ENCODE measurements at places on chromosomes 16 and 17.
A peak's percentile ranks its signal among the peaks of the same experiment; 100 is the strongest.

DNA sequence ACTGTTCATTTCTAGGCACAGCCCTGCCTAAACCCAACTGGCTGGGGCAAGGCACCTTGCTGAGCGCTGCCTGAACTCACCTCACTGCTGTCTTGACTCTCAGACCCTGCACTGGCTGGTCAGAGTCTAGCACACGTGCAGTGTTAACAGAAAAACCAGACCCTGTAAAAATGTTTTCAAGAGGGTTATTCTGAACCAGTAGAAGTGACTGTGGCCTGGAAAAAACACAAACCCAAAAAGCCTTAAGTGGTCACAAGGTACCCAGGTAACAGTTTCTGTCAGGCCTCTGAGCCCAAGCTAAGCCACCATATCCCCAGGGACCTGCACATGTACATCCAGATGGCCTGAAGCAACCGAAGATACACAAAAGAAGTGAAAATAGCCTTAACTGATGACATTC, 6.1 kb upstream of the EIF4A3 start:
- no peak overlapping the region for H3K4me3 ChIP-seq
- no peak for DNase-seq
- peaks cover 16% of the 10 kb centered on the region for H3K4me1 ChIP-seq
- no peaks in the 10 kb centered on the region for H3K36me3 ChIP-seq

DNA sequence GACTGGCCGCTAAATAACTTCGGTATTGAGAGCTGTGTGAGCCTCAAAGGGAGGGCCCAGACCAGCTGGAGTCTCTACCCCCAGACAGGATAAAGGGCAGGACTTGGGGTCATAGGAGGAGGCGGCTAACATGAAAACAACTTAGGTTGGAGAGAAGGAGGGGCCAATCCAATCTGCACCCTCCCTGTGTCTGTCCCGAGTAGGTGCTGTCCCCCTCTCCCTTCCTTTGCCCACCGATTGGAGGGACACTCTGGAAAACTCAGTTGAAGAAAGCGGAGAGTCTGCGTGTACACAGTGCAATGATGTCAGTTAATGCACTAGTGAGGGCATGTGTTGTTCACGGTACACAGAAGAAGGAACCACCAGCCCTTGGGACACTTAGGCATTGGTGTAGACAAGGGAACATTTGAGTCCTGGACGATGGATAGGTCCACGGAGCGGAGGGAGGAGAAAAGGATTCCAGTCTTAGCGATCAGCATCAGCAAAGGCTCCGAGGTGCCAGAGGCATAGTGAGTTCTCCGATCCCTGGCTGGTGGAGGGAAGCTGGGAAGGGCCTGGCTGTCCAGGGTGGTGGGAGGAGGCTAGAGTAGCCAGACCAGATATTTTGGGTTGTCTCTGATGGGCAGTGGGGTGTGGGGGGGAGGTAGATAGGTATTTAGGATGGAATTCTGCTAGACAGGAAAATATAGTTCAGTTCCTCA, 761 bp downstream of the NOL3 start:
- H3K27me3 ChIP-seq, result peaks cover 54% of the 10 kb centered on the region
- DNase-seq, result peak; percentile 50
- H3K4me1 ChIP-seq, result peaks cover 30% of the 10 kb centered on the region

DNA sequence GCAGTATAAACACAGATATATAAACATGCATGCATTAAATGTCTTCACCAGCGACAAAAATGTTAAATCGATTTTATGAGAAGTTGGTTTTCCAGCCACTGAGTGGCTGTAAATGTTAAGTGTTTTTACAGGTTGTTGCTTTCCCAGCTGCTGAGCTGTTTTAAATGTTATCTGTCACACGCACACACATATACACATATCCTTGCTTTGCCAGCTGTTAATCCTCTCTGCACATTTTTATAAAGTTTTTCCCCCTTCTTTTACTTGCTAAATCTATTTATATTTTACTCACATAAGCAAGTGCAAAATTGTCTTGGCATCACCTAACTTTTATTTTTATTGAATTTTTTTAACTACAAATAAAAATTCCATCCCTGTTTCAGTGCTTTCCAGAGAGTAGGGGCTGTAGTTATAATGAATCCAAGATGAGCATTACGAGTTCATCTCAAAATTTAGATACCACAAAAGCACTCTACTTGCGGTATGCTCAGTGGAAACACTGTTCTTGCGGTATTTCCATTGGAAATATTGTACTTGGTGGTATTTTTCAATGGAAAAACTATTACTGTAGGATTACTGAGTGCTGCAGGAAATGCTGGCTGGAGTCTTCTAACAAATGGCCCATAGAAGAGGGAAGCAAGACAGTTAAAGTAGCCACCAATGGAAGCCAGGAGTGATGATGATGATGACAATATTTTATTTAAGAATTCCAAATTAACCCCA, 124.9 kb upstream of the KCNJ16 start:
- no peaks in the 10 kb centered on the region for H3K4me1 ChIP-seq
- H3K27me3 ChIP-seq, result no peaks in the 10 kb centered on the region
- H3K27ac ChIP-seq, result no peak overlapping the region

DNA sequence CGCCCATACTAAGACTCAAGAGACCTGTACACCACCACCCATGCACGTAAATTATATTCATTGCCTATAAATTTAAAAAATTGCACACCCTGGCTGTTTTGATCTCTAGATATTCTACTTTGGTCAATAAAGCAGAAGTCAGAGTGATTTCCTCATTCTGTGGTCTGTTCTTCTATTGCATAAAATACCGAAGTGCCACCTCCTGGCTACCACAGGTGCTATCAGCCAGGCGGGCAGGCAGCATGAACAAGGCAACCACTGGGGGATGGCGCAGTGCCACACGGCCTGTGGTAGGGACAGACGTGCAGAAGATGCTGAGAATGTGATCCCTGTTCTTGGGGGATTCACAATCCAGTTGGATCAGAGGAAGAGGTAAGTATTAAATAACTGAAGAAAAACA, 122.3 kb downstream of the CDK5R1 start:
- H3K36me3 ChIP-seq, result no peaks in the 10 kb centered on the region
- no peak for DNase-seq
- no peaks in the 10 kb centered on the region for H3K27me3 ChIP-seq
- no peak overlapping the region for H3K4me3 ChIP-seq
- H3K27ac ChIP-seq, result no peak overlapping the region

DNA sequence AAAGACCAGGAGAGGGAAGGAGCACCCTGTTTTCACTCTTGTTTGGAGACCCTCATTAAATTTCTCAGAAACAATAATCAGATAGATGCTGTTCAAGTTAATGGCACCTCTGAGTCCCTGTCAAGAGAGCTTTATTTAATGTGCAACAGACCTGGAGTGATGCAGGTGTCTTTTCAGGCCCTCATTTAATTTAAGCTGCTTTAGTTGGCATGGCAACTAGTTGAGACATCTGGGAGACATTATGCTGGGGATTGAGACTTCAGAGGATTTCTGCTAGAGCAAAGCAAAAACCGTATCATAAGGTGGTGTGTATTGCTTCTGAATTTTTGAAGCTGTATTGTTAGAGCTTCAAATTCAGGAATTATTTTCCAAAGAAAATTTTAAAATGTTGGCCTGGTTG, 108.5 kb downstream of the NLK start:
- no peaks in the 10 kb centered on the region for H3K27me3 ChIP-seq
- H3K4me3 ChIP-seq, result no peak overlapping the region
- H3K4me1 ChIP-seq, result no peaks in the 10 kb centered on the region
- DNase-seq, result no peak
- no peak overlapping the region for H3K27ac ChIP-seq
- peaks cover 6% of the 10 kb centered on the region for H3K36me3 ChIP-seq

DNA sequence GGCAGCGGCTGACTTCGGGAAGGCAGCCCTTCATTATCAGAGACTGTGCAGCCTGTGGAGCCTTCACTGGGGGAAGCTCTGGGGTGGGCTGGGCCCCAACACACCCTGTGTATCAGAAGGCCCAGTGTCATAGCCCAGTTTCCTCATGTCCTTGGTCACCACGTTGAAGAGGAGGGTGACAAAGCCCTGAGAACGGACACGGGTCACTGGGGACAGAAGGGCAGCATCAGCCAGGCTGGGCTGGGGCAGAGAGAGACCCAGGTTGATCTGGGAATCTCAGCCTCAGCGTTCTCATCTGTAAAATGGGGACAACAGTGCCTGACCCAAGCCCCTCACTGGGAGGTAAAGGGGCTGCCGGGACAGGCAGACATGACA, 19.3 kb downstream of the B9D1 start:
- no peak for DNase-seq
- H3K4me3 ChIP-seq, result no peak overlapping the region
- H3K4me1 ChIP-seq, result peaks cover 16% of the 10 kb centered on the region
- no peaks in the 10 kb centered on the region for H3K27me3 ChIP-seq

GRCh38 chr17:4327606-4328005, 38.9 kb downstream of the UBE2G1 start:
- H3K27me3 ChIP-seq, result no peaks in the 10 kb centered on the region
- H3K4me1 ChIP-seq, result peaks cover 2% of the 10 kb centered on the region
- peaks cover 1% of the 10 kb centered on the region for H3K36me3 ChIP-seq

GRCh38 chr16:86777381-86777946, 199.1 kb downstream of the FOXL1 start:
- no peak overlapping the region for H3K4me3 ChIP-seq
- H3K4me1 ChIP-seq, result peaks cover 5% of the 10 kb centered on the region
- no peak overlapping the region for H3K27ac ChIP-seq
- no peak for DNase-seq
- no peaks in the 10 kb centered on the region for H3K27me3 ChIP-seq

- no peak overlapping the region for H3K27ac ChIP-seq
- no peak overlapping the region for H3K4me3 ChIP-seq
- no peaks in the 10 kb centered on the region for H3K4me1 ChIP-seq
- peak; percentile 94 for DNase-seq
These were observed 32.1 kb upstream of the SMURF2 start for GRCh38 chr17:64694207-64694606.

DNA sequence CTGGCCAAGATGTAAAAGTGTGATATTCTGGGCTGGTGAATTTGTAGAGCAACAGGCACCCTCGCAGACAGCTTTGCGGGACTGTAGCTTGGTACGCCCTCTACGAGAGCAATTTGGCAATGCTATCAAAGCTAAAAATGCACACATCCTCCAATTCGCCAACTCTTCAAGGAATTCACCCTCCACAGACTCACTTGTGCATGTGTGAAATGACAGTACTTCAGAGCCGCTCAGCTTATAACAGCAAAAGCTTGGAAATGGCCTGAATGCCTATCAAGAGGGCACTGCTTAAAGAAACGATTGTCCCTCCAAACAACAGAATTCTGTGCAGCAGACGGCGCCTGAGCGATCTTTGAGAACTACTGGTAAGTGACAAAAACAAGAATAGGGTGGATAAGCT, 130.8 kb downstream of the SDK2 start:
- H3K36me3 ChIP-seq, result no peaks in the 10 kb centered on the region
- H3K4me3 ChIP-seq, result no peak overlapping the region
- no peak overlapping the region for H3K27ac ChIP-seq
- no peaks in the 10 kb centered on the region for H3K27me3 ChIP-seq

- no peak overlapping the region for H3K4me3 ChIP-seq
- H3K27me3 ChIP-seq, result no peaks in the 10 kb centered on the region
- peak overlapping the region; percentile 66 for H3K27ac ChIP-seq
These were observed 16.7 kb downstream of the PGS1 start for GRCh38 chr17:78395155-78395554.

DNA sequence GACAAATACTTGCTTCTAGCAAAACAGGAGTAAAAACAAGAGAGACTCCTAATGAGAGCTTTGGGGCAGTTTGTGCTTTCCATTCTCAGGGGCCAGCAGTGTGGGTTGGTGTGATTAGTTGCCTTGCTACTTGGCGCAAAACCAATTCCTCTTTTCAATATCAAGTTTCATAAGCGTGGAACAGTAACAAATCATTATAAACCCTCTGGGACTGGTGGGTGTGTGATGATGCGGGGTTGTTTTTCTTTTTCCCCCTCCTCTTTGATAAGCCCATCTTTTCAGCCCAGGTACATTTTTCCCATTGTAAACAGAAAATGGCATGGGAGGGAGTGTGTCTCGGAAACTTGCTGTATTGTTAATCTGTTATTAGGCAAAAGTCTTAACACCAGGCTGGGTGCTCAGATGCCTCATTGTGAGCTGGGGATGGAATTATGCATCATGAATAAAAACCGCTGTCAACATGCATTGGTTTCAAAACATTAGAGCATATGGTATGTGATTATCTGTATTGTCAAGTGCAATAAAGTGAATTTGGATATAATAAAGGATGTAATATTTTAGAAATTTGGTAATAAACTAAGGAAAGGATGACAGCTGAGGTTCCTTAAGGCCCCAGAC, 166.4 kb downstream of the CCDC182 start:
- H3K27me3 ChIP-seq, result no peaks in the 10 kb centered on the region
- peaks cover 14% of the 10 kb centered on the region for H3K4me1 ChIP-seq
- no peak overlapping the region for H3K27ac ChIP-seq
- DNase-seq, result no peak
- H3K36me3 ChIP-seq, result no peaks in the 10 kb centered on the region

DNA sequence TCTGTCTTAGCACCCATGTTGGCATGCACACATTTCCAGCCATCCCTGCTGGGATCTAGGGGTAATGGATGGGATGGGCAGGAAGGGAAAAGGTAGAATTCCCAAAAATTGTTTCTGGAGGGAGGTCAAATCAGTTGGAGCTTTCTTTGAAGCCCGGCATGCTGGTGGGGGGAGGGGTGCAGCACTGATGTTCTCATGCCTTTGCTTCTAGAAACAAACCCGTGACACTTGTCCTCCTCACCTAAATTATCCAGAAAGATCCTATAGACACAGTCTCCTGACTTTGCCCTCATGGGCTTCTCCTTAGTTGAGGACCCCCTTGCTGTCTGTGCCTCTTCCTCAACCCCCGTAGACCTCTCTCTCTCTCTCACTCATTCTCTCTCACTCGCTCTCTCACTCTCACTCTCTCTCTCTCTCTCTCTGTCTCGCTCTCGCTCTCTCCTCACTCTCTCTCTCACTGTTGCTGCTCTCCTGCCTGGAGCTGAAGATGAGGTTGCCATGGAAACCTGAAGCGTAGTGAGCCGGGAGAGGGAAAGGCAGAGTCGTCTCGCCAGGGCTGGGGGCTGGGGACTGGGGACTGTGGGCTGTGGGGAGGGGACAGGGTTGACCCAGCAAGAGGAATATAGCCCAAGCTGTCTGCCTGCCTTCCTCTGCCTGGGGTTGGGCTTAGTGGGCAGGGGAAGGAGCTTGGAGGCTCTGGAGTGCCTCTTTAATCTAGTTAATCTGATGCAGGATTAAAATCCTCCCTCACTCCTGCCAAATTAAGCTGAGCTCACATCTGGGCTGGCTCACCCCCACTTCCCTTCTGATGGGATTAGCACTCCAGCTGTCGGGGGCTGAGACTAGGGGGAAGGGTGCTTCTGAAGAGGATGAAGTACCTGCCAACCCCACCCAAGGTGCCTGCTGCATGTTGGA, 16.1 kb downstream of the LASP1 start:
- peaks cover 64% of the 10 kb centered on the region for H3K36me3 ChIP-seq
- no peaks in the 10 kb centered on the region for H3K27me3 ChIP-seq
- DNase-seq, result no peak
- no peak overlapping the region for H3K27ac ChIP-seq

DNA sequence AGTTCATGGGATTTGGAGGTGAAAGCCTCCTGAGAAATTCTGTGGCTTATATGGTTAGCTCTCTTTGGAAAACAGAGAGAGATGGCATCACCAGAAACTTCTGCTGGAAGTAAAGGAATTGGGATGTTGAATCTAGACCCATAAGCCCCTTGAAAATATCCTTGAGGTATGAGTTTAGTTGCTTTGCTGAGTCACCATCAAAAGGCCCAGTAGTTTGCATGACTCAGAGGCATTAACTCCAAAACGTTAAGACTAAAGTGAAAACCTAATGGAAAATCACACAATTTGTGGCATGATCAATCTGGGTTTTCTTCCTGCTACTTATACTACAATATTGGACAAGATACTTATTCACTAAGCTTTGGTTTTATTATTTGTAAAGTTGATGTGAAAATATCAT, 349.2 kb upstream of the SALL1 start:
- no peaks in the 10 kb centered on the region for H3K4me1 ChIP-seq
- H3K27me3 ChIP-seq, result no peaks in the 10 kb centered on the region
- H3K27ac ChIP-seq, result no peak overlapping the region
- H3K36me3 ChIP-seq, result no peaks in the 10 kb centered on the region
